Aorta (tissue), 5 donors: ENCODE measurements at places on chromosomes 13 and 19. TPM values are rescaled to one million over a fixed set of nuclear protein-coding genes. Genes with fewer than 3 reads are reported as not detected.

RDH8 gene
- total RNA-seq = not detected

PODNL1 gene
- total RNA-seq = 9.8 TPM

TMEM221 gene
- 0.30 TPM for total RNA-seq

KEAP1 gene
- total RNA-seq = 43.6 TPM

PPP1R37 gene
- total RNA-seq = 12.1 TPM

SMAD9 gene
- total RNA-seq = 50.8 TPM
